Uterine smooth muscle cell (primary cell): ENCODE measurements at places on chromosomes 13 and 19. TPM values are rescaled to one million over a fixed set of nuclear protein-coding genes. Genes with fewer than 3 reads are reported as not detected.

The SPRED3 gene
- total RNA-seq, result 2.4 TPM in 2 replicates

The SYNE4 gene
- 0.25 TPM in 1 of 2 replicates, not detected in the other for total RNA-seq

The SLC5A5 gene
- total RNA-seq, result not detected in 2 replicates

The C1QTNF9 gene
- under 0.01 TPM in 1 of 2 replicates, not detected in the other for total RNA-seq

The REEP6 gene
- 0.44 and 1.7 TPM in 2 replicates for total RNA-seq

The INSL3 gene
- total RNA-seq, result not detected in 2 replicates

The ZNF573 gene
- total RNA-seq, result 6.9 and 7.1 TPM in 2 replicates

The NBEA gene
- 6.1 and 11.4 TPM in 2 replicates for total RNA-seq

The ZNF578 gene
- total RNA-seq, result 2.8 and 3.5 TPM in 2 replicates

The GPC5 gene
- total RNA-seq, result 0.11 and 0.25 TPM in 2 replicates

The ZNF274 gene
- 24.4 and 27.0 TPM in 2 replicates for total RNA-seq

The KIRREL2 gene
- total RNA-seq, result not detected in 2 replicates

The BCL3 gene
- total RNA-seq, result 3.5 and 4.0 TPM in 2 replicates

The ZNF43 gene
- 4.7 and 6.0 TPM in 2 replicates for total RNA-seq

The PABPC3 gene
- 0.11 and 0.37 TPM in 2 replicates for total RNA-seq

The NANOS2 gene
- total RNA-seq, result not detected in 2 replicates
